ENCODE measurements at places on chromosomes 7 and 10.

- DNase-seq = no peak
Measured at GRCh38 chr7:105787793-105788192, 88.6 kb downstream of the ATXN7L1 start.

- no peak for DNase-seq
Measured at GRCh38 chr7:91717681-91718470, 162.6 kb downstream of the MTERF1 start.

- no peak for DNase-seq
Measured at GRCh38 chr10:114405011-114405350, 679 bp upstream of the AFAP1L2 start.

- DNase-seq = no peak
Measured at GRCh38 chr7:117185124-117185523, 137.7 kb downstream of the WNT2 start.

- no peak for DNase-seq
Measured at GRCh38 chr7:30973292-30973691, 9.5 kb downstream of the GHRHR start.

DNA sequence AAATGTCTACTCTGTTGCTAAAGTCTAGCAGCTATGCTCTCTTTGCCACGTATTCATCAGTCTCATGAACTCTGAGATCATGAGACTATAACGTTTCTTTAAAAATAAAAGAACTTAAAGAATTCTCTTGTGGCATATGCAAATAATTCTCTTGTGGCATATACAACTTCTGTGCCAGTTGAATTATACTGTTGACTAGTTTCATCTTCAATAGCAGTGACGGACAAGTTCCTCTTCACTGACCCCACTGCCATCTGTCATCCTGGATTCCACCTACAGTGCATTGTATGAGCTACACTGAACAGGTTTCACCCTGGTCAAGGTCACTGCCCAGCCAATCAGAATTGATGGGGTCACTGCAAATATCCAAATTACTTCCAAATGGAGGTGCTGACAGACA lies 88.2 kb downstream of the CD36 start:
- DNase-seq = no peak

DNA sequence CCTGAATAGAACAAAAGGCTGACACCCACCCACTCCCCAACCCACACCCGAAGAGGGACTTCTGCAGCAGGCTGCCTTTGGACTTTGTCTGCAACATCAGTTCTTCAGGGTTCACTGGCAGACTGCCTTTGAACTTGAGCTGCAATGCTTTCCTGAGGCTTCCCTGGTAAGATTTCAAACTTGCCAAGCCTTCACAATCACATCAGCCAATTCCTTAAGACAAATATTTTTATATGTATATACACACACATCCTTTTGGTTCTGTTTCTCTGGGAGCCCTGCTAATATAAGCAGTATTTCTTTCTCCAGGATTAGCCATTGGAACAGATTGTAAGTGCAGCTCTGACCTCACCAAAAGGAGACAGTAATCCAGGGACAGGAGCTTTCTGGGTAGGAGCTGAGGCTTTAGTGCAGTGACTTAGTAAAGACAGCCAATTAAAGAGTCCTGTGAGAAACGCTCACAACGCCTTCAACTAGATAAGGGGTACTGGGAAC lies 55.6 kb upstream of the KMT2E start:
- no peak for DNase-seq

- no peak for DNase-seq
Measured at GRCh38 chr7:39461263-39461820, 104.9 kb upstream of the YAE1 start.

- no peak for DNase-seq
Measured at GRCh38 chr10:124912101-124912886, 29.6 kb upstream of the ZRANB1 start.

- no peak for DNase-seq
Measured at GRCh38 chr7:73397521-73398281, 35.9 kb upstream of the FZD9 start.

- peak; percentile 36 for DNase-seq
Measured at GRCh38 chr7:149496642-149497391, 792 bp downstream of the ZNF746 start.

- DNase-seq = no peak
Measured at GRCh38 chr10:101691081-101691480, 3.9 kb downstream of the FBXW4 start.

- no peak for DNase-seq
Measured at GRCh38 chr7:44074349-44074695, 8.0 kb downstream of the POLM start.

DNA sequence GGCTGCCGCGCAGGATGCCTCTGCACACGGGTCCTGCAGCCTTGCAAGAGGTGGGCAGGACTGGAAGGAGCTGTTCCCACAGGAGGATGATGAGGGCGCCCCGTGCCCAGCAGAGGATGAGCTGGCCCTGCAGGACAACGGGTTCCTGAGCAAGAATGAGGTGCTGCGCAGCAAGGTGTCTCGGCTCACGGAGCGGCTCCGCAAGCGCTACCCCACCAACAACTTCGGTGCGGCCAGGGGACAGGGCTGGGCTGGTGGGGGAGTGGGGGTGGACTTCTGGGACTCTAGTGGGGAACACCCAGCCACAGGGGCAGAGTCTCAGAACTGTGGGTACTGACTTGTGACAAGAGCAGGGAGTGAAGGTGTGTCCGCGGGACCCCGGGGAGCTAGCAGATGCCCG lies 16.0 kb downstream of the ZFYVE27 start:
- DNase-seq = no peak

DNA sequence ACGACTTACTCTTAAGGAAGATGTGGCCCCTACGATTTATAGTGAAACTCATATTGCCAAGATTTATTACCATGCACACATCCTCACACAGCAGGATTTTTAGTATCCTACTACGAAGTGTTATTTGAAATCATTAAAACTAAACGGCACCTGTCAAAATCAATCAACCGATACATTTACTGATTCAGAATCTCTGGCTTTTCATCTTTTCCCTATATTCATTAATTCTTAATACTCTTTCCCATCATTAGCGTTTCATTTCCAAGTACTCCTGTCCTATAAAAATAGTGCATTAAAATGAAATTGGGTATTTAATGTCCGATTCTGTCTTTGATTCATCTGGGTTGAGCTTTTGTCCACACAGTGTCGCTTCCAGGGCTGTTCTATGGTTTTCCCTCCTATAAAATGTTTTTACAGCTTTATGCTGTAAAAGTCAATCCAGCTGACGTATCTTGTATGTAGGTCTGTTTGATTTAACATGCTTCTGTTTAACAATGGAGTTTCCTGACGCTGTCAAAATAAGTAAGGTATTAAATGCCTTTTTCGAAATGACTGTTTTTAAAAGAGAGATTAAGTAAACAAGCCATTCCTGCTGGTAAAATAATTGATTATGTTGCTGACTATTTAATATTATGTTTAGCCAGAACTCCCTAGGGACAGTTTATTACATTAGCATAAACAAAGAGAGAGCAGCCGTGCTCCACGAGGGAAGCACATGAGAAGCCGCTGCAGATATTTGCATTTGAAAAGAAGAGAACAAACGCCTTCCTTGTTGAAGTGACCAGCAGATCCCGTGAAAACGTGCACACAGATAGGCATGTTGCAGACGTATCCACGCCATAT lies 22.3 kb upstream of the SFMBT2 start:
- DNase-seq = no peak

DNA sequence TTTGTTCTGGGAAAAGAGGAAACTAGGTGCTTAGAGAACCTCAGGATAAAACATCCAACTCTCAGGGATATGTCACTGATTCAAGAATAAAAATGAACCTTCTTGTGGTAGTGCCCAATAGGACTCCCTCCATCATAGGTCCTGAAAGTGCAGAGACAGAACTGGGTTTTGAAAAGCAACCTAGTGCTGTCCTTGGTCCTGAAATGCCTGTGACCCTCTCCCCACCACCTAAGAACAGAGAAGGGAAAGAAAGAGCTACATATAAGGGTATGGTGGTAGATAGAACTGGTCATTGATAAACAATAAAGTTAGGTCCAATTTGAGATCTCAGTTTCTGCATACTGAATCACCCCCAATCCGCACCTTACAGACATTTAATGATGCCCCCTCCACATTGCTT lies 953.3 kb downstream of the XPNPEP1 start:
- DNase-seq = no peak

- no peak for DNase-seq
Measured at GRCh38 chr10:120505866-120506265, 48.8 kb downstream of the PLPP4 start.

DNA sequence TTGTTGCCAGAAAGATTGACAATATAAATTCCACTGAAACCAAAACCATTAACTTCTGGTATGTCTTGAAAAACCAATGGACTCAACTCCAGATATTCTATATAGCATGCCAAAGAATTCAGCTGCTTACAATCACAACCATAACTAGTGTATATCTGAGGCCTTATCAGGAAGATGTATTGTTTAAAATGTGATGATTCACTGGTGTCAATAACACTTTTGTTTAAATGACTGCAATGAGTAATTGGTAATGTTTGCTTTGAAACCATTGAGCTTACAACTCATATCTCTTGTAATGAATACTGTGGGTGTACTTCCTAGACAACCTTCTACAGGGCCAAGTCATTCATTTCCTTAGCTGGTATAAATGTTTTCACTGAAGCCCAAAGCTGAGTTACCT lies 727.9 kb upstream of the KCND2 start:
- no peak for DNase-seq

GRCh38 chr10:119997429-119997828 lies 104.9 kb downstream of the SEC23IP start:
- DNase-seq = no peak

DNA sequence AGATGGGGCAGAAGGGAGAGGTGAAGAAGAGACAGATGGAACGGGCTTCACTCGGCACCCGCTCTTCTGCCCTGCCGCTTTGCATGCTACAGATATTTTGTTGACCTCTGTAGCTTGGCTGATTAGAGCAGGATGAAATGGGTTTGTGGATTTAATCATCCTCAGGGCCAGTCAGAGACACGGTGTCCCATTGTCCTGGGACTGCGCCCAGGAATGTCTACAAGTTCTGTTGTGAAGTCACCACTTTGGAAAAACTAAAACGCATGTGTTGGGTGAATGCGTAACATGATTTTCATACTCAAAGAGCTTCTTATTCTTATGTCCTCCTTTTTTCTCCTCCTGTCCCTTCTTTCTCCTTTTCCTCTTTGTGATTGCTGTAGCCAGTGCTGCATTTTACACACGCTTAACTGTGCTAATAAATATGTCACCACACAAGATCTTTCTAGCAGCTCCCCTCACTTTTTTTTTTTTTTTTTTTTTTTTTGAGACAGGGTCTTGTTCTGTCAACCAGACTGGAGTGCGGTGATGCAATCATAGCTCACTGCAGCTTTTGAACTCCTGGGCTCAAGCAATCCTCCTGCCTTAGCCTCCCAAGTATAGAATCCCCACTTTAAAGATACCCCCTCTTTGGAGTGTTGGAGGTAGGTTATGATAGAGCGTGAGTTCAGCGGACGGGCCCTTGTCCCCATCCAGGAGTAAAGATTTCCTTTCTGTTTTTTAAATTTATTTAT lies 3.4 kb downstream of the CPA4 start:
- DNase-seq = no peak

DNA sequence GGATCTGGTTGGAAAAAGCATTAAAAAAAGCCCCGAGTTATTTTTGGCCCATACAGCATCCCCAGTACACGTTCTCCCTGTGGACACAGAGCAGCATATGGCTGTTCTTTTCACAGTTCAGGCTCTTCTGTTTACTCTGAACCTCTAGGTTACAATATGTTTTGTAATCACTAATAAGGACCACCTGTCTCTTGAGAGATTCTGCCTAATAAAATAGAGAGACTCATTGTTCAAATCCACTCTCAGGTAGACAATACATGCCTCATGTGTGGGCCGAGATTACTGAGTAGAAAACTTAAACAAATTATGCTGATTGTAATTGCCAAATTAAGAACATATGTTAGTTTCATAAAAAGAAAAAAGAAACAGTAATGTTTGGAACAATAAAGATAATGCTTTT lies 647.7 kb downstream of the GRM8 start:
- DNase-seq = no peak

- DNase-seq = no peak
Measured at GRCh38 chr7:4791738-4792536, 16.5 kb downstream of the AP5Z1 start.

DNA sequence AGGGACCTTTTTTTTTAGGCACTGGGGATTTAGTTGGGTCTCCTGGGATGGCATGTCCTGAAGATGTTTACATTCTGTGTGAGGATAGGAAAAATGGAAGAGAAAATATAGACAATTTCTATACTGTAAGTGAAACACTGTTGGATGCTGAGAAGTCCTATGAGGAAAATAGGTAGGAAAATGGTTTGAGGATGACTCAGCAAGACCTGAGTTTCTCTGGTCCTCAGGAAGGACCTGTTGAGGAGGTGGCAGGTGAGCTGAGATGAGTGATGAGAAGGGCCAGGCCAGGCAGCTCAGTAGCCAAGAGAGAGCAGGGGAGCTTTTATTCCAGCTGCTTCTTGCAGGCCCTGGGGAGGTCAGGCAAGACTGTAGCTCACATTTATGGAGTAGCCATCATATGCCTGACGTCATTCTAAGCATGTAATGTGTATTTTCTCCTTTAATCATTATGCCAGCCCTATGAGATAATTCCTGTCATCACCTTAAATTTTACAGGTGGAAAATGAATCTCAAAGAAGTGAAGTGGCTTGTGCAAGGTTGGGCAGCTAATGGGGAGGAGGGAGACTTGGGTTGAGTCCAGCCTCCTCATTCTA lies 19.1 kb upstream of the LRRC18 start:
- no peak for DNase-seq

GRCh38 chr10:119945805-119946204 lies 53.3 kb downstream of the SEC23IP start:
- DNase-seq = no peak

- no peak for DNase-seq
Measured at GRCh38 chr7:28688174-28688573, 270.0 kb downstream of the TRIL start.

DNA sequence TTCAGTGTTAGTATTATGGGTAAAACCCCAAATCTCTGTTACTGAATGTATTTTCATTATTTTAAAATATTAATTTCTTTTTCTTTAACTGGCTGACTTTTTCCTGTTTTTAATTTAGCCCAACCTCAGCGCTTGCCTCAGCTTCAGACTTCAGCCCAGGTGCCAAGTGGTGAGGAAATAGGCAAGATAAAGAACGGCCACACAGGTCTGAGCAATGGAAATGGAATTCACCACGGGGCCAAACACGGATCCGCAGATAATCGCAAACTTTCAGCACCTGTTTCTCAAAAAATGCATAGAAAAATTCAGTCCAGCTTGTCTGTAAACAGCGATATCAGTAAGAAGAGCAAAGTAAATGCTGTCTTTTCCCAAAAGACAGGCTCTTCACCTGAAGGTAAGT lies 57.5 kb downstream of the MDFIC start:
- DNase-seq = no peak

All from NK-92 treated with Interleukin-12 subunit alpha and Interleukin-12 subunit beta, amount 100 ng/mL, for 24 hours (cell line).